ENCODE measurements at places on chromosomes 12 and 14. TPM values are rescaled to one million over a fixed set of nuclear protein-coding genes. Genes with fewer than 3 reads are reported as not detected.

DNA sequence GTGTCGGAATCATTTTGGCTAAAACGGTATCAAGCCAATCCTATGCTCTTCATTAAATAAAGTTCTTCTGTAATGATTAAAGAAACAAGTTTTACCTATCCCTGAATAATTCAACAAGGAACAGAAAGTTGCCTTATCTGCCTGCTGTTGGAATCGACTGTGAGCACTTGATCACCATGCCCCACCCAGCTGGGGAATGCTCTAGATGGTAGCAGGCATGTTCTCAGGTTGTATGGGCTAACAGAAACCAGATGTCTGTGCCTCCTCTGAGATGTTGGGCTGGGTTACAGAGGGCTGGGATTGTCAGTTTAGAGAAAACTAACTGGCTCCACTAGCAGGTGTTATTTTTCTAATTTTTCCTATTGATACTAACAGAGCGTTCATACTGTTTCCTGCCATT, 28.9 kb downstream of the RTRAF start:
- no peak for DNase-seq

GRCh38 chr12:121989276-121990113, 32.2 kb upstream of the BCL7A start:
- no peak for DNase-seq

DNA sequence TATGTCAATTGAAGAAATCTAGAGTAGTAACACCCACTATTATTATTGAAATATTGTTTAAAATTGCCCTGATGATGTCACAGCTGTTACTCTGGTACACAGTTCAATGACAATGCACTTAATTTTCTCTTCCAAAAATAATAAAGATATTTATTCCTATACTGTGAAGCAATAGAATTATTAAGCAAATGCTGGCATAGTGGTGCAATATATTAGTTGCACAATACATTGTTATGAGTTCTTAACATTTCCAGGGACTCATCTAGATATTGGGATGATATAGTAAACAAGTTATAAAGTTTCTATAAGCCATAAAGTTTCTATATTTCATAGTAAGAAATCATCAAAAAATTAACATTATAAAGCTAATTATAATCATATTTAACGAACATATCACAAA, 897.8 kb downstream of the LRFN5 start:
- DNase-seq = no peak

DNA sequence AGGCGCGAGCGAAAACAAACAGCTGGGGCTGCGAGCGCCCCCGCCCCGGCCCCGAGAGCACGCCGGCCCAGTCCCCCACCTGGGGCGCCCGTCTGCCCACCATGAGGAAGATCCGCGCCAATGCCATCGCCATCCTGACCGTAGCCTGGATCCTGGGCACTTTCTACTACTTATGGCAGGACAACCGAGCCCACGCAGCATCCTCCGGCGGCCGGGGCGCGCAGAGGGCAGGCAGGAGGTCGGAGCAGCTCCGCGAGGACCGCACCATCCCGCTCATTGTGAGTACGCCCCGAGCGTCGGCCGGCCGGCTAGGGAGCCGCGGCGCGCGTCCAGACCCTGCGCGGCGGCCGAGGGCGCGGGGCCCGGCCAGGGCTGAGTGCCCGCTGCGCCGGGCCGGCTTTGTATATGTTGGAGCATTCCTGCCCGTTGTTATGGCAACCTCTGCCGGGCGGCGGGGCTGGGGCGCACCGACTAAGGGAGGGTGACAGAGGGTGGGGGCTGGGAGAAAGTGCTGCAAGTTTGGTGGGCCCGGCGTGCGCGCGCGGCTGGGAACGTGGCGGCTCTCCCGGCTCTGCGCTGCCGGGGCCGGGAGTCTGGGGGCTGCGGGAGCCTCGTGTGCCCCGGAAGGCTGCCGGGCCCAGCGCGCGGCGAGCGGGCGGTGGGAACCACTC, 367 bp downstream of the GALNT16 start:
- DNase-seq = no peak

RGS6 gene
- total RNA-seq = not detected

CD27 gene
- total RNA-seq = 46.1 TPM

NXPH4 gene
- total RNA-seq = not detected

DNA sequence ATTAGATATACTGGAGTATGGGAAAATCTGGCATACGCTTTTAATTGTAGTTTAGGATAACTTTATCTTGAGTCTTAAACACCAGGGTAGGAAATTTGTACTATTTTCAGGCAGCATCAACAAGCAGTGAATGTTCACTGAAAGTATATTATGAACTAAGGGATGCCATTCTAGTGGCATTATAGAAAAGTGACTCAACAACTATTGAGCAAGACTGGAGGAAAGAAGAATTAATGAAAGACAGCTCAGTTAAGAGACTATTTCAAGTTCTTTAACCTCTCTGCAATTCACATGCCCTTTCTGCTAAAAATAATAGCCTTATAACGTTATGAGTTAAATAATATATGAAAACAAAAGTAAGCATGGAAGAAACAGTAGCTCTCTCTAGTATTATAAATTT, 343.1 kb downstream of the FSCB start:
- no peak for DNase-seq

FRMD6 gene
- total RNA-seq = 1.4 TPM

DNA sequence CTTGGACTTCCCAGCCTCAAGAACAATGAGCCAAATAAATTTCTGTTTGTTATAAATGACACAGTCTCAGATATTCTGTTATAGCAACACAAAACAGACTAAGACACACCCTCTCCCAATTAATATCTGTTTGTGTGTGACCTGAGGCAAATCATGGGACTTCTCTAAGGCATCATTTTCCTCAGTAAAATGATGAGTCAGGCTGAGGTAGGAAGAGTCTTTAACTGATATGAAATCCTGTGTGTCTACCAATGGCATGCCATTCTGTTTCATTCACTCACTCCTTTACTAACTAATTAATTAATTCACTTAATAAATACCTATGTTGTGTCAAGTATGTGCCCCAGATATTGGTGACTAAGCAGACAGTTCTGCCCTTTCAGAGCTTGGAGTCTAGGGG, 258.4 kb upstream of the CRY1 start:
- DNase-seq = no peak

USP15 gene
- total RNA-seq = 218 TPM

DNA sequence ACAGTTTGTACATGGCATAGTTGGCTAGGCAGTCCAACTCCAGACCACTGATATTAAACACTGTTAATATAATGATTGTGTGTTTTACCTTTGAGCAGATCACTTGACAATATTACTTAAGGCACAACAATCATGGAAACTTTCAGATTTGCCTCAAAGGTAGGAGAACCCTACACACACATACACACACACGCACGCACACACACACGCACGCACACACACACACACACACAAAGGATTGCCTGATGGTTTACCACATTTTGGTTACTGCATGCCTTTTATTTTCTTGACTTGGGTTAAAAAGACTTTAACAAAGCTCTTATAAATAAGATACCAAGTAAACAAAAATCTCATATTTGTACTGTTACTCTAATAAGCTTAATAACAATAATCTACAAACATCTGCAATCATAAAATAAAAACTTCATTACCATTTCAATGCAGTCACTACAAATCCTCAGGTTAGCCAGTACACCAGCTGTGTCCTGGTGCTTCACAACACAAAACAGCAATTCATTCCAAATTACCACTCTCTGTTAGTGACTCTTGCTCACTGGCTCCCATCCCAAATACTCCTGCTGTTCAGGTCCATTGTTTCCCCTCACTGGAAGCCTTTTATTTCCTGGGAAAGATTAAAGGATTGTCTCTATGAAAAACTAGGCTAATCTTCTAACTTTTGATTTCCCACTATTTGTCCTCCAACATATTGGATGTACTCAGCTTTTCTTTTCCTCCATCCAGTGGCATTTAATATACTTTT, 175.2 kb upstream of the ATP2B1 start:
- no peak for DNase-seq

GRCh38 chr14:100652744-100653143, 65.5 kb upstream of the BEGAIN start:
- DNase-seq = no peak

POTEG gene
- total RNA-seq = not detected

SLC2A14 gene
- 0.45 TPM for total RNA-seq

DNA sequence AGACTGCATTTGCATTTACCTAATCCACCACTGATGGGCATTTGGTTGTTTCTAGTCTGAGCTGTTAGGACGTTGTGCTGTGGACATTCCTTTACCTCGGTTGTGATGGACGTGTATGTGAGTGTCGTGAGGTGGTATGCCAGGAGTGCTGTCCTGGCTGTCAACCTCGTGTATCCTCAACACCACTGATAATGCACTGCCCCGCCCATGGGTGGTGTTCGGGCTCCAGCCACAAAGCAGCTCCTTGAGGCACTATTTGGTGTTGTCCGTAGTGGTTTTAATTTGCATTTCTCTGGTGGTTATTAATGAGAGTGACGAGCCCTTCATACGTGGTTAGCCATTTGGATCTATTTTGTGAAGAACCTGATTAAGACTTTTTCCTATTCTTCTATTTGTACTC, 87.6 kb downstream of the PPP2R5C start:
- DNase-seq = no peak

DNA sequence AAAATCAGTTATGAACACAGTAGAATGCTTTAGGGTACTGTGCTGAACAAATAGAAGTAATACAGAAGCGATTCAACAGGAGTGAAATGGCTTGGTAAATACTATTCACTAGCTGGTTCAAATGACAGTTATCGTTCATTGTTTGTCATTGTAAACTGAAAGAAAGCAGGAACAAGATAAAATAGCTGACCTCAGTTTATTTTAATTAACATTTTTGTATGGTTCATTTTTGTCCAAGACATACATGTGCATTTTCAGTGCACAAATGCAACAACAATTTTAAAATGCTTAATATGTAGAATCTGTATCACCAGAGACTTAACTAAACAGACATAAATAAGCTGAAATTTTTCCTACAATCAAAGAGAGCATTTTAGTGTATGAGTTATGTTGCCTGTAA, 49.9 kb downstream of the ALX1 start:
- DNase-seq = no peak

DNA sequence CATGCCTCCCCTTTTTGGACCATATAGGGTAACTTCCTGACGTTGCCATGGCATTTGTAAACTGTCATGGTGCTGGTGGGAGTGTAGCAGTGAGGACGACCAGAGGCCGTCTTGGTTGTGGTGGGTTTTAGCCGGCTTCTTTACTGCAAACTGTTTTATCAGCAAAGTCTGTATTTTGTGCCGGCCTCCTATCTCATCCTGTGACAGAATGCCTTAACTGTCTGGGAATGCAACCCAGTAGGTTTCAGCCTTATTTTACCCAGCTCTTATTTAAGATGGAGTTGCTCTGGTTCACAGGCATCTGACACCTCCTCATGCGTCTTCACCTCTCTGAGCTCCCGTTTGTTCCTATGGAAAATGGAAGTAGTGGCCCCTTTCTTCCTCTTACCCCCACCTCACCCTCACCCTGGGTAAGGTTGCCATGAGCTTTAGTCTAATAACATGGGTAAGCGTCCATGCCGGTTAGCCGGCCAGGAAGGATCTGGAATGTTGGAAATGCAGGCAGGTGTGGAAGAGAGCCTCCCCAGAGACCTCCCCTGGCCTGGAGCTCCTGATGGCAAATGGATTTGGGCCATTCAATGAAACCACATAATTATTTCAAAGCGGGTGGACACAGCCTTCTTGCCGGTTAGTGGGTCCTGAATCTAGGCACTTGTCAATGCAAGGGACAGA, 18.6 kb downstream of the HHIPL1 start:
- DNase-seq = no peak

PRIMA1 gene
- total RNA-seq = not detected

IFNG-AS1 gene
- 0.55 TPM for total RNA-seq

- no peak for DNase-seq
These were observed 1.3 kb downstream of the MRPS35 start for GRCh38 chr12:27711967-27712366.

- no peak for DNase-seq
These were observed 8.3 kb downstream of the LAG3 start for GRCh38 chr12:6780573-6780972.

DNA sequence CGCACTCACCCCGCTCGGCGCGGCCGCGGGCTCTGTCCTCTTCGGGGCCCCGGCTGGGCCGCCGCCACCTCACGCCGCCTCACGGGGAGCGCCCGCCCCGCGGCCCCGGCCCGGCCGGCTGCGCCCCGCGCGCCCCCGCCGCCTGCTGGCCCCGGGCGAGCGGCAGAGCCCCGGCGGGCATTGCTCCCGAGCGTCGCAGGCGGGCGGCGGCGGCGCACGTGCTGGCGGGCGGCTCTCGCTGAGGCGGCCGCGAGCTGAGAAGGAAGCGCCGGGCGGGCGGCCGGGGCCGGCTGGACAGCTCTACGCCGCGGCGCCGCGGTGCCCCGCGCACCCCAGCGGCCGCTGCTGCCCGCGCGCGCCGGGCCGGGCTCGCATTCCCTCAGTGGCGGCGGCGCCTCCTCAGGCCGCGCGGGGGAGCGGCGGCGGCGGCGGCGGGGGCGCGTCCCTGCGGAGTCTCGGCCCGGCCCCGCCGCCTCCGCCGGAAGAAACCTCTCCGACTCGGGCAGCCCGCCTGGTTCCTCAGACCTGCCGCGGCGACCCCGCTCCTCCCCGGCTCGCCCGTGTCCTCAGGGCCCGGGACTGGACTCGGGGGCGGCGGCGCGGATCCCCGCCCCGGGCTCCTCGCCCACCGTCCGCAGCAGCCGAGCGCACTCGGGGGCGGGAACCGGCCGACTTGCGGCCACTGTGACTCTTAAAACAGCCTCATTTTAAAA, at the start of gene PITPNM2:
TSS of gene PITPNM2 (minus strand) at position 347 of the 713 bp plus-strand sequence. CDS start 116,500 bp downstream, outside the sequence.
- DNase-seq = peak; percentile 70

- no peak for DNase-seq
These were observed 11.1 kb upstream of the EGLN3 start for GRCh38 chr14:33962016-33962415.

DNA sequence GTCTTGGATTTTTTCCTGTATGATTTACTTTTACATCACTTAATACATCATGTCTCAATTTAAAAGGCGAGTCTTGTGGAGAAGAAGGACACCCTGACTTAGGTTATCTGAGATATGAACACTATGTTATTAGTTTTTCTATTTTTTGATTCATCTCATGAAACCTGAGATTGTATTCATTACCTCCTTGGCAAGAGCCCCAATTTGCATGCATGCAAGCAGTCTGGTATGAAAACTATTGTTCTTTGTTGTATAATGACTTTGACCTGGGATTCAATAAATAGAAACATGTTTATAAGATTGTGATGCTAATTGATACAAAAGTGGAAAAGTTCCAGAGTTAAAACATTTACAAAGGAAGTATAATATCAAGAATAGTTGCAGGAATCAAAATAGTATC, 576.1 kb downstream of the NOVA1 start:
- no peak for DNase-seq

Data from CD4-positive, alpha-beta T cell (primary cell).